ENCODE measurements at places on chromosomes 4 and X.

GRCh38 chr4:59222221-59222620, 1977.9 kb upstream of the ADGRL3 start:
- no peak for DNase-seq

- DNase-seq = no peak
Observed at GRCh38 chr4:111154934-111155333, 532.1 kb upstream of the PITX2 start.

GRCh38 chr4:2762048-2762447, 5.9 kb upstream of the TNIP2 start:
- DNase-seq = no peak

GRCh38 chr4:175770555-175770954, 41.5 kb downstream of the GPM6A start:
- DNase-seq = no peak

GRCh38 chr4:165834116-165834515, 38.9 kb upstream of the TLL1 start:
- peak; percentile 24 for DNase-seq

GRCh38 chr4:61152433-61152832, 47.7 kb upstream of the ADGRL3 start:
- DNase-seq = no peak

GRCh38 chr4:47510506-47511143, 25.6 kb downstream of the ATP10D start:
- DNase-seq = no peak

- DNase-seq = no peak
Observed at GRCh38 chr4:84952004-84952403, 14.5 kb downstream of the WDFY3 start.

All from NCI-H1105 (cell line).